ENCODE measurements at places on chromosomes 6 and 20.

GRCh38 chr20:36786663-36787062, 13.1 kb upstream of the DSN1 start:
- no peak for DNase-seq

DNA sequence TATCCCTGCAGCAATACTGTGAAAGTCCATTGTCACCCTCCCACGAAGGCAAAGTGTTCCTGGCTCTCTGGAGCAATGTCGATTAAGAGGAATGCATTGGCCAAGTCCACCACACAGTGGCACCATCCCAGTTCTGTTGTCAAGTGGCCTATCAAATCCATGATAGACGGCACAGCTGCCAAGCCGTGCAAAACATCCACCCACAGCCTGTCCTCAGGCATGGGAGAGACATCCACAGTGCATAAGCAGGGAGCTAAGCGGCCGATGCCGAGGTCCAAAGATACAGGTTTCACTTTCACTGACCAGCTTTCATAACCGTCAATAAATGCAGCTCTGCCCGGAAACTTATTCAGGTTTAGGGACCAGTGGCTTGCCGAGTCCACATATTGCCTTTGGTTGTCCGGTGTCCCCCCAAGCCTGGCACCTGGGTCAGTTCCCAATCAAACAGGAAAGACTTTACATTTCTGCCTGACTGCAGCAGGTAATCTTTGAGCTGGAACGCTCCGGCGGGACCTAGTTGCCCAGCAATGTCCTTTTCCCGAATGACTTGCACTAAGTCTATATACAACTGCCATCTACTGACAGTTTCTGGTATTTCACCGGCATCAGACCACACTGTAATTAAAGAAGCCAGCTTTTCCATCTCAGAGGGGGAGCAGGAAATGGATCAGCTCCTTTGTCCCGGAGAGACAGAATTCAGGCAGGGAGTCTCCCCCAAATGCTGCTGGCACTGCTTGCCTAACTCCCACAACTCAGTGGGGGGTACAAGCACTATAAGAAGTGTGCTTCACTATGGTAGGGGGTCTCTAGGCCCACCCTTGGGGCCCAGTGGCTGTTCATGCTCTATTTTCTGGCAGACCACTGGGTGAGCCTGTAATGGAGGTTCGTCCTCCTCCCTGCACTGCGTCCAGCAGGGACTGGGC, 6.3 kb downstream of the ZKSCAN3 start:
- peak; percentile 53 for DNase-seq

- no peak for DNase-seq
These were observed 31.1 kb downstream of the TFAP2B start for GRCh38 chr6:50849796-50850180.

- no peak for DNase-seq
These were observed 680 bp upstream of the MTCH1 start for GRCh38 chr6:36986704-36987047.

DNA sequence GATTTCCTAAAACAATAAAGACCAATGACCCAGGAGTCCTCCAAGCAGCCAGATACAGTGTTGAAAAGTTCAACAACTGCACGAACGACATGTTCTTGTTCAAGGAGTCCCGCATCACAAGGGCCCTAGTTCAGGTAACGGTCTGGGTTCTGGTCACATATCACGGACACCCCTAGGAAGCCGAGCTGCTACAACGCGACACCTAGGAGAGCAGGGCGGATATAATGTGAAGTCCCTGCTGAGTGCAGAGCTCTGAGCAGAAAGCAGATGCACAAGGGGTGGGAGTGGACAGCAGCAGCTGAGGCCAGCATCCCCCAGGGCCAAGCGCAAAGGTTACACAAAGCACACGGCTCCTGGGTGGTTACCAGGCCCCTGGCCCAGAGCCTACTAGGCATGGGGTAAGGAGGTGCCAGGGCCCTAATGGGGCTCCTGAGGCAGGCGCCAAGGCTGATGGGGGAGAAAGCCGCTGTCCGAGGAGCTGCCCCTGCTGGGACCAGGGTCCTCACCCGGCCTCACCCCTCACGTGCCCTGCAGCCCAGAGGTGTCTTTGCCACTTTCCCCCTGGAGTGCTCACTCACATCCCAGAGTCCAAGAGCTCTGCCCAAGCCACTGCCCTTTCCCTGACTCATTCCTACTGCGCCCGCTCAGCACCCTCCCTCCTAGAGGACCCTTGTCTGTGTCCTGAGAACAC, 8.4 kb downstream of the CST7 start:
- no peak for DNase-seq

DNA sequence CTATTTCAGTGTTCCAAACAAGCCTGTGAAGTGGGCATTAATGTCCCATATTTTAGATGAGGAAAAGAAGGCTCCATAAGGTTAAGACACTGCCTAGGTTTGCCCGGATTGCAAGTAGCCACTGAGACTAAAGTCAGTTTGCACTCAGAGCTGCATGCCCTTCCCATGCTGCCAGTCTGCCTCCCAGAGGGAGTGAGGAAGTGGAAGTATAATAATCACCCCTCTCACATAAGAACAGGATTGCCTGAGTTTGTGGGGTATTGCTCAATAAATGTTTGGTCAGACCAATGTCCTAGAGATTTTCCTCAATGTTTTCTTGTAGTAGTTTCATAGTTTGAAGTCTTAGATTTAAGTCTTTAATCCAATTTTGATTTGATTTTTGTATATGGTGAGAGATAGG, 43.9 kb upstream of the CLIC5 start:
- no peak for DNase-seq

DNA sequence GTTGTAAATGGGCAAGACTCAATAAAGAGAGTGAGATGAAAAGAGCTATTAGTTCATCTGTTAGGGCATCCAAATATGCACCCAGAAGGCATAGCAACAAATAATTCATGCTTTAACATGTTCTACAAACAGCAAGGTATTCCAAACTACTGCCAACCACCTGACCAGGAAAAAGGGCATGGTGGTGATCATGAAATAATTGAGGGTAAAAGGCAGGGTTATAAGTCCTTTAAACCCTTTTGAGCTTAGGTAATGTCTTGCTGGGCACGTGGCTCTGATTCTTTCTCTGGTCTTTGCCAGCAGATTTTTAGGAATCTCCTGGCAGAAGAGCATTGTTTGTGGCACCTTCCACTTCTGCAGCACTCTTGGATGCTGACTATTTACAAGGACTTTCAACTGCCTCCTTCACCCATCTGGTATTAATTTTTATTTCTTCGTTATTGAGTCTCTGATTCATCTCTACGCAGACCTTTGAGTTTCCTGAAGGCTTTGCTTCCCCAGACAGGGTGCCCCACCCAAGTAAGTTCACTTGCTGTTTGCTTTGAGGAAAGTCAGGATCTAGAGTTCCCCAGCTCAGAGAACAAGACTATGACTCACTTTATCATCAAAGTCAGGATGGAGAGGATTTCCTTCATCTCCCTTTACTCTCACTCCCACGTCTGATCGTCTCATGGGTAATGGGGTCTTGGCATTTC, 83.4 kb upstream of the NEDD9 start:
- DNase-seq, result no peak

DNA sequence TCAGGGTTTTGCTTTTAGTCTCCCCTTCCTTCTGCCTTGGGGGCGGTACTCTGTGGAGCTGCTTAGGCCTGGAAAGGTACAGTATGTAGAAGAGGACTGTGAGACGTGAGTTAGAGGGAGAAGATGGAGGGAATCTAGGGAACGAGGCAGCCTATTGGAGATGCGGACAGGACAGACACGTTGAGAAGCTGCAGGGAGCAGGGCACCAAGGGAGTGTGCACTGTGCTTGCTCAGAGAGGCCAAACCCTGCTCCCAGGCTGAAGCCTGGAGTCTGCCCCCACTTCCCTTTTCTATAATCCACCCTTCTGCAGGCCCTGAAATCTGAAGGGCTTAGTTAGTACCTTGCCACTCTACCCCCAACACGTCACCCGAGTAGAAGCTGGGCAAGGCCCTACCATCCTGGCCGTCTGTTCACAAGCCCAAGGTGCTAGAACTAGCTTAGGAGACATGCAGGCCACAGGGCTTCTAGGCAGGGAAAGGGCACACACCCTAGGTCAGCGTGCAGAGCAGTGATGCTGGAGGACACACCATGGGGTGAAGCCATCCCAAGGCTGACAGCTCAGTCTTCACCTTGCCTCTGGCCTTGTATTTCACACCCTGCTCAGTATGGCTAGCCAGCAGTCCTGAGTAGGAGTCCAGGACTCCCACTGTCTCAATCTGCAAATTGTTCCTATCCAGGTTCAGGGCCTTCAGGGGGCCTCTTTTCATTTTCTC, 6.9 kb downstream of the TP53INP2 start:
- no peak for DNase-seq

GRCh38 chr6:3977875-3978711, 100.8 kb downstream of the FAM217A start:
- DNase-seq, result peak; percentile 48

DNA sequence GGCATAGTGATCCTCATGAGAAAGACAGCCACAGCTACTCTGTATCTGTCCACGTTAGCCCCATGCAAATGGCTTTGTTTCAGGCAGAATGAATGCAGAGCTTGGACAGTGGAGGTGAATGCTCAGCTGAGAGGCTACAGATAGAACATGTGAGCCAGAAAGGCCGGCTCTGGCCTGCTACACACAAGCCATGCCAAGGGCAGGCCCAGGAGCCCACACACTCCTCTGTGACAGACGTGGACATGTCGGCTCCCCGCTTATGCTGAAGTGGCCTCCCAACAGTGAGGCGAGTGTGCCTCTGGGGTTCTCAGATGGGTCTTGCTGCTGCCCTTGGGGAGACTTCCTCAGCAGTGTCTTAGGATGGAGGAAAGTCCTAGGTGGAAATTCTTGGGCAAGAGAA, 159.6 kb downstream of the SYNDIG1 start:
- DNase-seq, result no peak

DNA sequence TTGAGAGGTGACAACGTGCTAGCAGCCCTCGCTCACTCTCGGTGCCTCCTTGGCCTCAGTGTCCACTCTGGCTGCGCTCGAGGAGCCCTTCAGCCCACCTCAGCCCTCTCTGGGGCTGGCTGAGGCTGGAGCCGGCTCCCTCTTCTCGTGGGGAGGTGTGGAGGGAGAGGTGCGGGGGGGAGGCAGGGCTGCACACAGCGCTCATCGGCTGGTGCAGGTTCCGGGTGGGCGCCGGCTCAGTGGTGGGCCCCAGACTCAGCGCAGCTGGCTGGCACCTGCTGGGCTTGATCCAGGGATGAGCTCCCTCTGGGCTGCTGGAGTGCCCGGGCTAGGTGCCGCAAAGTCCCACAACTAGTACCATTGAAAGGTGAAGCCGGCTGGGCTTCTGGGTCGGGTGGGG, 957.8 kb upstream of the GJE1 start:
- DNase-seq, result no peak

- DNase-seq, result no peak
These were observed 146.7 kb downstream of the FAM83B start for GRCh38 chr6:54993294-54993693.

GRCh38 chr6:144647971-144648651, 363.0 kb downstream of the UTRN start:
- DNase-seq, result no peak

- no peak for DNase-seq
These were observed 360.1 kb upstream of the CHD6 start for GRCh38 chr20:41978246-41978790.

GRCh38 chr6:313917-314316, 21.6 kb downstream of the DUSP22 start:
- no peak for DNase-seq

GRCh38 chr6:132016396-132016795, 65.2 kb upstream of the CCN2 start:
- DNase-seq, result no peak

- DNase-seq, result no peak
These were observed 90.5 kb upstream of the PRSS16 start for GRCh38 chr6:27156874-27157458.

DNA sequence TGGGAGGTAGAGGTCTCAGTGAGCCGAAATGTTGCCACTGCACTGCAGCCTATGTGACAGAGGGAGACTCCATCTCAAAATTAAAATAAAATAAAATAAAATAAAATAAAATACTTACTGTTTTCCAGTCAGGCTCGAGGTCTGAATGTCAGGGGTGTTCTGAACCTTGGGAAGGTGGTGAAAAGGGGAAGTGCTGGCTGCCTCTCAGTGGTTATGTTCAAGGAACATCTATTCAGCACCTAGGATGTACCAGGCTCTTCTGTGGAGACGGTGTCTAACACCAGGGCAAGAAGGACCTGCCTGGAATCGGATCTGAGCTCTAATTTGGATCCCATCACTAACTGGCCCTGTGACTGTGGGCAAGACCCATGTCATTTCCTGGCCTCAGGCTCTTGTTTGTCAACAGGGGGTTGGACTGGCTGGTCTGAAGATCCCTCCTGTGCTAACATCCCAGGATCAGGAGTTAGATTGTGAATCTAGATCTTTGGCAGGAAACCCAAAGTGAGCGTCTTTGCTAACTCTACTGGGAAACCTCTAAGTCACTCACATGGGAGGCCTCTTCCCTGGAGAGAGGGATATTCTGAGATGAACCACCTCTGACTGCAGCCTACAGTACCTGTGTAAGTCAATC, 63.4 kb upstream of the SIRPG start:
- DNase-seq, result no peak

DNA sequence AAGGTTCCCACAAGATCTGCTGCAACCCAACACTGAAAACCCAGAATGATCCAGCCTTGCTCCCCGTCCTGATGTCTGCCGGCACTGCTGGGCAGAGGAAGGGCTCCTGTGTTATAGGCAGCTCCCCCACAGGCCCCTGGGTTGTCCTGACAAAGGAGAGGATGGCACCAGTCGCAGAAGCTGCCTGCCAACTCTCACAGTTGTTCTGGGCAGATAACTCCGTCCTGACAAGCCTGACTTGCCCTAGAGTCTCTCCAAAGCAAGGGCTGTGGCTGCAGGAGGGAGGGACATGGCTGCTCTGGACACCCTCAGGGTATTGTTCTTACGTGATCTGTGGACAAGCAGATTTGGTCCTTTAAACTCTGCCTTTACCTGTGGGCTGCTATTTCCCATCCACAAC, 243.8 kb downstream of the CDH26 start:
- no peak for DNase-seq

GRCh38 chr6:148365041-148365440, 22.4 kb downstream of the SASH1 start:
- no peak for DNase-seq

DNA sequence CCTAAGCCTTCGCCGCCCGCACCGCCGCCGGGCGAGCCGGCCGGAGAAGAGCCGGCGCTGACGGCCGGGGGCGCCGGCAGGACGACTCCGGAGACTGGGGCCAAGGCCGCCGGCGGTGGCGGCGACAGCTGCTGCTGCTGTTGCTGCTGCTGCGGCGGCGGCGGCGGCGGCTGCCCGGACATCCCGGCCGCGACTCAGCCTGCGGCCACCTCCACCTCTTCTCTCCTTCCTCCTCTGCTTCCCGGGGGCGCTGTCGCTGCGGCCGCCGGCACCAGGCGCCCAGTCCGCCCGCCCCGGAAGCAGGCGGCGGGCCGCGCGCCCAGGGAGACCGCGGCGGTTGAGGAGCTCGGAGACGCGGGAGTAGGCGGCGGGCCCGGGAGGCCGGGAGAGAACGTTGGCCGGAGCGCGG, 307 bp downstream of the RANBP9 start:
- peak; percentile 72 for DNase-seq

GRCh38 chr20:2255926-2256531, 39.8 kb upstream of the TGM3 start:
- no peak for DNase-seq

GRCh38 chr6:161575523-161576254, 301.8 kb upstream of the AGPAT4 start:
- DNase-seq, result no peak
